ENCODE measurements at places on chromosomes 2 and 18.

- DNase-seq: peak; percentile 33
These were observed 400 bp downstream of the CCDC88A start for GRCh38 chr2:55419233-55419678.

GRCh38 chr2:84495539-84496146 is 20.7 kb upstream of the DNAH6 start:
- DNase-seq: peak; percentile 64

- no peak for DNase-seq
These were observed 841.0 kb upstream of the ID2 start for GRCh38 chr2:7840651-7841380.

DNA sequence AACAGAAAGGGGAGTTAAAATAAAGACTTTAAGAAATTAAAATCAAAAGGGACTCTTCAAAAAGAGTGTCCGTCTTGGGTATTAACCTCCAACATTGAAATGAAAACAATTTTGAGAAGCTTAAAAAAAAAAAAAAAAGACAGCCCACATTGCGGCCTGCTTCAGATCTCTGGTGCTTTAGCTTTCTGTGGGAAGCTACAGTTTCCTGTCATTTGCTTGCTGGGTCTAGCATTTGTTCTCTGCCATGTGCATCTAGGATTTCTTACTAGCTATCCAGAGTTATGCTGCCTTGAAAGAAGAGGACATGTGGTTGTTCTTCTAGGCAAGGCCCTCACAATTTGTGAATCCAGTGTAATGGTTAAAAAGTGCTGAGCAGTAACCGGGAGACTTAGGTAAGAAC is 375.3 kb downstream of the SLC4A3 start:
- DNase-seq: no peak

GRCh38 chr2:200428961-200429665 is 80.8 kb downstream of the KCTD18 start:
- DNase-seq: no peak

GRCh38 chr2:213991453-213992108 is 419.3 kb upstream of the VWC2L start:
- DNase-seq: no peak

All from NCI-H460 (cell line).